Left kidney (tissue), 8 donors: ENCODE measurements at places on chromosomes 12 and 14. TPM values are rescaled to one million over a fixed set of nuclear protein-coding genes. Genes with fewer than 3 reads are reported as not detected.
A peak's percentile ranks its signal among the peaks of the same experiment; 100 is the strongest.

The SMOC1 gene
- polyA plus RNA-seq, result 1.7 TPM

The TBX5 gene
- polyA plus RNA-seq, result not detected

The CCDC175 gene
- polyA plus RNA-seq, result 1.3 TPM

The SMCO2 gene
- polyA plus RNA-seq, result 0.60 TPM

DNA sequence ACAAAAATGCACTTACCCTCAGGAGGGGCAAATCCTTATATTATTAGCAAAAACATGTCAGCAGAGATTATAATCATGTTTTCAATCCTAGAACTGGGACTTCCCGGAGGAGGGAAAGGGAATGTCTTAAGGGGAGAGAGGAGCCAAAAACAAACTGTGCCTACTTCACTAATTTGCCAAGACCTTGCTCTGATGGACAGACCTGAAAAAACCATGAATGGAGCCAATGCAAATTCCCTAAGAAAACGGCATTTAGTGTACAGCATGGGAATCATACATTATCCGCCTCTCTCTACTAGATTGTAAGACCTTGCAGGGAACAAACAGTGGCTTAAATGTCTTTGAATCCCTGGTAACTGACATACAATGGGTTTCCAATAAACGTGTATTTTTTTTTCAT, 70.4 kb downstream of the NTN4 start:
- DNase-seq, result no peak

DNA sequence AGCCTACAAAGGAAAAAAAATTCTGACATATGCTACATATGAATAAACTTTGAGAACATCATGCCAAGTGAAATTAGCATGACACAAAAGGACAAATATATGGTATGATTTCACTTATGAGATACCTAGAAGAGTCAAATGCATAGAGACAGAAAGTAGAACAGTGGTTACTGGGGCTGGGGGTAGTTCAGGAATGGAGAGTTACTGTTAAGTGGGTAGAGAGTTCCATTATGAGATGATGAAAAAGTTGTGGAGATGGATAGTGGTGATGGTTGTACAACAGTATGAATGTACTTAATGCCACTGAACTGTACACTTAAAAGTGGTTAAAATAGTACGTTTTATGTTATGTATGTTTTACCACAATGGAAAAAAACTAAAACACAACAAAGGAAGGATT, 92.3 kb downstream of the SCAF11 start:
- DNase-seq, result no peak

DNA sequence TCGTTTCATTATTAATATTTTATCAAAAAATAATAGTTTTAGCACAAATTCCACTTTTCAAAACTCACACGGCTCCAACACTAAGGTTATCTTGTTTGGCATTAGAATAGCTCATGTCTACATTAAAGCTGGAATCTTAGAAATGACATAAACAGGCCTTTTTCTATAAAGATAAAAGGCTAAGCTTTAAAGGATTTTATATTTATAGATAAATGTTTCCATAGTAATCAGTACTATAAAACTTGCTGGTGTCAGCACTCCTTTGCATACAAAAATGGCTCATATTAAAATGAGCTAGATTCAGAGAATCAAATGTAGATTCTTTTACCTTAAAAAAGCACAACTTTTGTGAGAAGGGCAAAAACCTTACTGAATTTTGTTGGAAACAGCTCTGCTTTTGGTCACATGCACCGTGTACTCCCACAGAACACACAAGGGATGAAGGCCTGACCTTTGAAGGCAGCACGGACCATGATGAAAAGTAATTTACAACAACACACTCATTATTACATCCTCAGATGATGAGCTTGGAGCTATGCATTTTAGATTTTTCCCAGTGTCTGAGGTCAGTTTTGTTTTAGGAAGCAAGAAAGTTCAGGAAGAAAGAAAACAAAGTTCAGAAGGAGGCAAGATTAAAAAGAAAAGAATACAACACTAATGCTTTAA, 202.8 kb downstream of the BCAT1 start:
- DNase-seq, result no peak

GRCh38 chr12:2998789-2999264, 39.6 kb downstream of the TEAD4 start:
- DNase-seq, result peak; percentile 53

GRCh38 chr12:112841906-112842305, 50.4 kb downstream of the RPH3A start:
- no peak for DNase-seq
